ENCODE measurements at places on chromosomes 16 and 17. TPM values are rescaled to one million over a fixed set of nuclear protein-coding genes. Genes with fewer than 3 reads are reported as not detected.

KRT9 gene
- 0.42 TPM for total RNA-seq

SP6 gene
- total RNA-seq, result not detected

JUP gene
- total RNA-seq, result 82.4 TPM

PRKCB gene
- 7.5 TPM for total RNA-seq

UBB gene
- 686 TPM for total RNA-seq

HS3ST2 gene
- total RNA-seq, result 17.8 TPM

POLG2 gene
- total RNA-seq, result 22.1 TPM

AURKB gene
- not detected for total RNA-seq

YWHAE gene
- 178 TPM for total RNA-seq

KRT28 gene
- total RNA-seq, result not detected

NGFR gene
- total RNA-seq, result 13.9 TPM

TNFAIP1 gene
- 66.1 TPM for total RNA-seq
